Activated CD8-positive, alpha-beta T cell treated with anti-CD3 and anti-CD28 coated beads for 36 hours (primary cell): ENCODE measurements at places on chromosomes 3 and 15.

GRCh38 chr15:55532944-55533343 lies 24.9 kb upstream of the DNAAF4 start:
- DNase-seq: no peak

GRCh38 chr3:58272891-58273290 lies 33.2 kb upstream of the RPP14 start:
- DNase-seq: no peak

DNA sequence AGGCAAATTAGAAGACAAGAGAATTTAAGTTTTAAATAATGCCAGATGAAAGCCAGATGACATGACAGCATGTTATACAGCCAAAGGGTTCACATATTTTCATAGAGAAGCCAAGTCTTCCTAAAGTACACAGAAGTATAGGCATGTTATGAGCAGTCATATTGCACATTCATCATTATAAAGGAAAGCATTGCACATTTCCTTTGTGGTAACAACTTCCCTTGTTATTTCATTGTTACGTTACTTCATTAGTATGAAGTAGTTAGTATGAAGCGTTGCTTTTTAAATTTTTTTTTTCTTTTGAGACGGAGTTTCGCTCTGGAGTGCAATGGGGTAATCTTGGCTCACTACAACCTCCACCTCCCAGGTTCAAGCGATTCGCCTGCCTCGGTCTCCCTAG lies 4.6 kb upstream of the ABCC5 start:
- no peak for DNase-seq

DNA sequence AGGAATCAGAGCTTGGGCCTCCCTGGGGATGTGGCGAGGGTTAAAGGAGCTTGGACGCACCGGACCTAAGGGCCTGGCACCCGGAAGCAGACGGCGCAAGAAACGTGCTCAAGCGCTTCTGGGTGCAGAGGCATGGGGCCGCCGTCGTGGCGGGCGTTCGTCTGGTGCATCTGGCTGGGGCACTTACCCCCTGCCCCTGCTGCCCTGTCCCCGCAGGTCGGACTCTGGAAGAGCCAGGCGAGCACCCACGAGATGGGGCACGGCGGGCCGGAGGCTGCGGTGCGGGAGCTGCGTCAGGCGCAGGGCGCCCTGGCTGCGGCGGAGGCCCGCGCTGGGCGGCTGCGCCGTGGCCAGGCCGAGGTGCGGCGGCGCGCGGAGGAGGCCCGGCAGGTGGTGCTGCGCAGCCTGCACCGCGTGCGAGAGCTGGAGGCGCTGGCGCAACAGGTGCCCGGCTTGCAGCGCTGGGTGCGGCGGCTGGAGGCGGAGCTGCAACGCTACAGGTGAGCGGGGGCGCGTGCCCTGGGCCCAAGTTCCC lies 2.5 kb downstream of the EFCC1 start:
- DNase-seq: peak; percentile 63

- no peak for DNase-seq
Measured at GRCh38 chr15:83292317-83292716, 7.9 kb upstream of the BNC1 start.

DNA sequence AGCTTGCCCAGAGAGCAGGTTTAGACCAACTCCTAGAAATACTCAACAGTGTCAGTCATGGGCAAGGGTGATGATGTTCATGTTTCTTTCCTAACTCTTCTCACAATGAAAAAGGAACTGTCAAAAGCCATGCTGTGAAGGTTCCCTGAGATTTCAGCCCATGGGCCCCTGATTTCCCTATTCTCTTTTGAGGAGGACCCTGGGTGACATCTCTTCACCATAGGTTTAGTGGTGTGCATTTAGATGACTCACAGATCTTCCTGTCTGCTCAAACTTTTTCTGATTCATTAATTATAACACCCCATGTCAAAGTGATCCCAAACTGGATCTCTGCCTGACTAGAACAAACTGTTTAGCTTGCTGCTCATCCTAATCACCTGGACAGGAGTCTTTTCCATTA lies 108.0 kb downstream of the BBX start:
- DNase-seq: no peak

GRCh38 chr3:12648384-12648959 lies 15.4 kb downstream of the RAF1 start:
- no peak for DNase-seq

DNA sequence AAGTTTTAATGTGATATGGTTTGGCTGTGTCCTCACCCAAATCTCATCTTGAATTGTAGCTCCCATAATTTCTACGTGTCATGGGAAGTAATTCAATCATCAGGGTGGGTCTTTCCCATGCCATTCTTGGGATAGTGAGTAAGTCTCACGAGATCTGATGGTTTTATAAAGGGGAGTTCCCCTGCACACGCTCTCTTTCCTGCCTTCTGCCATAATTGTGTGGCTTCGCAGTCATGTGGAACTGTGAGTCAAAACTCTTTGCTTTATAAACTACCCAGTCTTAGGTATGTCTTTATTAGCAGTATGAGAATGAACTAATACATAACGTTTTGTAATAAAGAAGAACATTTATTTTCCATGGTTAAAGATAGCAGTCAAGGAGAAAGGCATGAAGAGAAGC lies 39.2 kb upstream of the GOLIM4 start:
- no peak for DNase-seq
